Mesendoderm (in vitro differentiated cells): ENCODE measurements at places on chromosomes 3 and 15.
A peak's percentile ranks its signal among the peaks of the same experiment; 100 is the strongest.

DNA sequence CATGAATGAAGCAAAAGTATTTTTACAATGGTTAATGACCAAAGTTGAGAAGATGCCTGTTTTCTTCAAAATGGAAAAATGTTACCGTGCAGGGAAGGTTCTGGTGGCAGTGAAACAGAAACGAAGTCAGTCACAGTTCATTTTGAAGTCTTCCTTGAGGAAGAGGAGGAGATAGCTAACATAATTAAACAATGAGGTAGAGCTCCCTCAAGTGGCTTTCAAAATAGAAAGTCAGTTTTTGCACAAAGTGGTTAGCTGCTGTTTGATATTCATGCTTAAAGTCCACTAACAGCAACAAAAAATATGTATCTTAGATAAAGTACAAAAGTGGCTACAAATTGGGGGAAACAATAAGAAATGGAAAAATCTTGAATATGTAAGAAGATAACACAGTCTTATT is 87.3 kb downstream of the TFG start:
- DNase-seq = peak; percentile 37

DNA sequence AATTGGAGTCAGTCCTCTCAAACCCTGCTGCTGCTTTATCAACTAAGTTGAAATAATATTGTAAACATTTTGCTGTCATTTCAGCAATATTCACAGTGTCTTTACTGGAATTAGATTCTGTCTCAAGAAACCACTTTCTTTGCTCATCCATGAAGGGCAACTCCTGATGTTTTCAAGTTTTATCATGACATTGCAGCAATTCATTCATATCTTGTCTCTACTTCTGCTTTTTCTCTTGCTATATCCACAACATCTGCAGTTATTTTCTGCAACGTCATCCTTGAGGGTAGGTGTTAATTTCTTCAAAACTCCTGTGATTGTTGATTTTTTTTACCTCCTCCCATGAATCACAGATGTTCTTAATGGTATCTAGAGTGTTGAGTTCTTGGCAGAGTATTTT is 181.6 kb downstream of the EPHA6 start:
- DNase-seq = no peak

GRCh38 chr3:143132246-143132980 is 12.8 kb downstream of the CHST2 start:
- no peak for DNase-seq

- DNase-seq = no peak
Observed at GRCh38 chr3:61668317-61668864, 107.0 kb downstream of the PTPRG start.

DNA sequence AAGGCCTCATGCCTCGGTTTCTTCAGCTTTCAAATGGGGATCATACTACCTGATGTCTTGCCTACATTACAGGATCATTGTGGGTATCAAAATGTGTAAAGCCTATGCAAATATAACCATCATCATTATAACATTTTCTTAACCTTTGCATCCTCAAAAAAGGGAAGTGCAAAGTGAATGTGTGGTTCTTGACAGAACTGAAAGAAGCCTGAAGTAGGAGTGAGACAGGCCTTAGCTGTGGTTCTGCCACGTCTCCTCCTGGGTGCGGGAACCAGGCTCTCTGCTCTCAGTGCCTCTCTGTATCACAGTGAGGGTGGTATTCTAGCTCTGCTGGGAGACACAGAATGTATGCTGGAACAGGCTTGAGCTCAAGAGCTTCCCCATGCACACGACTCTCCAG is 316.9 kb upstream of the ICE2 start:
- no peak for DNase-seq

DNA sequence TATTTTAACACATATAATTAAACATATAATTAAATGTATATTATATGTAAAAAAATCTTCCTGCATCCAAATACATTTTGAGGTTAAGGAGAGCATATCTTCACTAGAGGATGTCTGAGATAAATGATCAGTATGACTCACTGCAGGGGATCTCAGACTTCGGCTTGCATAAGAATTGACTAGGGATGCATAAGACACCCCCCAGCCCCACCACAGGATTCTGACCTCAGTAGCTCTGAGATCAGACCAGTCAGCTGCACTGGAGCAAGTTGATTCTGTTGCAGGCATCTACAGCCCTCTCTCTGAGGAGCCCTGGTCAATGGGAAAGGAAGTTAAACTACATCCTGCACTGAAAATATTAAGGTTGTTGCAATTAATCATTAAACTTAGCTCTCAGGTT is 29.0 kb upstream of the TBC1D21 start:
- peak; percentile 61 for DNase-seq

DNA sequence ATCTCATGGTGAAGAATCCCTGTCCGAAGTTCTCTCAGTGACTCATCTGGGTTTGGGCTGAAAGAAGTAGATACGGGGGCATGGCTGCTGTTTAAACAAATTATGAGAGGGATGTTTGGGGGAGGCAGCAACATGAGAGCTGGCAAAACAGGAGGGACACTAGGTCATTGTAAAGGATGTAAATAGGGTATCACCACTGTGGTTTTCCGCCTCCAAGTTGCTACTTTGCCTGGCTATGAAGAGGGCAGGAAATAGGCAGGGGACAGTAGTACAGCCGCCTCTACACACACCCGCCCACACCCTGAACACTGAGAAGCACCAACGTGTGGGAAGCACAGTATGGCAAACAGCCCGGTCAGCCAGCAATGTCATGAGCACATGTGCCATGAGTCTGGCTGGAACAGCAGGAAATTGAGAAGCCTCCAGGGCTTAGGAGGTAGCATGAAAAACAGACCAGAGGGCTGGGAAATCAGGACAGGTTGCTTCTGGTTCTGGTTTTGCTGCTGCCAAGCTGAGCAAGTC is 17.1 kb downstream of the HEXA start:
- no peak for DNase-seq

DNA sequence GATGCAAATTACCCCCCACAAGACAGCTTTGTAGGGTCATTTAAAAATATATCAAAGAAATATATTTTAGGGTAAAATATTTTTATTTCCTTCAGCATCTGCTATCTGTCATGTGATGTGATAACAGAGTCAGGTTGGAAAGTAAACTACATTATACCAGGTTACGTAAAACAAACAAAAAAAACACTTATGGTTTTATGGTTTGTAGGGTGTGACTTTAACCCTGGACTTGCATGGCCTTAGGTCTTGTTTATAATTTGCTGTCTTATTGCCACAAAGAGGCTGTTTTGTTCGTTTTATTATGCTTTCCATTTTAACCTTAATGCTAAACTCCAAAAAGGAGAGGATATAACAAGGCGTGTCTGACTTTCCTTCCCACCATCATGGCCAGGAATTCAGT is 244.5 kb upstream of the MME start:
- no peak for DNase-seq

DNA sequence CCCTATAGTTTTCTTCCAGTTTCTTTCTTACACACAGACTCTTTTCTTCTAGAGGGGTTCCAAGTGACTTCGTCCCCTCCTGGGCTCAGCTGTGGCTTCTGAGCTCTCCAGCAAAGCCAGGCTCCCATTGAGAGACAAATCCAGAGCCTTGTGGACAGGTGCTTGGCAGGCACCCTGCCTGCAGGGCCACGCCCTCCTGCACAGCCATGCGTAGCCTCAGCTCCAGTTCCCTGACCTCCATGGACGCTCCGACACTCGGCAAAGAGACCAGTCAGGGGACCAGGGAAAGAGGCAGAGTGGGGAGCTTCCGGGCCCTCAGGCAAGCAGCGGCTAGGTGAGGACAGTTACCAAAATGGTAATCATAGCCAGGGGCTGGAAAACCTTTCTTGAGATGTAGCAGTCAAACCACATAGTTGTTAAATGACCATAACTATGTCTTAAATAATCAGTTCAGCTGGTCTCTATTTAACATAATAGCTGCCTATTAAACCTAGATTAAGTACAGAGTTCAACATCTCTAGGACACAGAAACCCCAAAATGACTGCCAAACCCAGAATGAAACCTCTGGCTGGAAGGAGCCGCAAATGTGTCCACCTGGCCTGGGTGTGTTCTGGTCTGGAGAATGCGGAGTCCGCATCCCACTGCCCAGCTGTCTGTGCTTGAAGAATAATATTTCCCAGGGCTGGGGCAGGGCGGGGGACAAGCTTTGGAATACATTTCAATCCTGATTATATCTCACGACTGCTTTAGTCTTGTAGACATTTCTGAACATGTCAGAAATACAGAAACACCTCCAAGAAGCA is 69.3 kb upstream of the RGMA start:
- DNase-seq = no peak

GRCh38 chr3:172561897-172562640 is 38.8 kb upstream of the TNFSF10 start:
- DNase-seq = no peak

DNA sequence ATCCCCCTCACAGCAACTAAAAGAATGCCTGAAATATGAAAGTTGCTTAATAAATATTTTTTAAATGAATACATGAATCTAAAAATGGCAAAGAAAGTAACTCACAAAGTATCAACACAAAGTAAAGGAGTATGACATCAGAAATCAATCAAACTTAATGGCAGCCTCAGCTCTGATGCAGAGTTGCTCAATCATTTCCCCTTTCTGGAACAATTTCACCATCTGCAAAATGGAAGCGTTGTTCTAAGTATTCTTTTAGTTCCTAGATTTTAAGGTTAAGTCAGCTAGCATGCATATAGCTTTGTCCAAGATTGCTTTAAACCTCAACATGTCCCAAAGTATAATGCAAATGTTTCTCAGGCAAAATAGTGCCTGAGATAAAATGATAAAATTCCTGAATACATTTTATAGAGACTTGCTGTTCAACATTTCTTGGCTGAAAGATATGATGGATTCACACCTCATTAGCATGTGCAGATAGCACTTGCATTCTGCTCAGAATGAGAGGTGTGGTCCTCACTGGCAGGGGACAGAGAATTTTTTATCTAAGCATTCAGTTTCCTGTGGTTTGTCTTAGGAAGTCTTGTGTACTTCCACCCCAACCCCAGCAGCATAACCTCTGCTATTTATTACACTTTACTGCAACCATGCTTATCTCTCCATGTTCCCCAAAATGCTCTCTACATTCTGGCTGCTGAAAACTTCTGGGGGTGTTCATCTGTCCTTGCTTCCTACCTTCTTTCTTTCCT is 429.3 kb downstream of the GRM7 start:
- peak; percentile 64 for DNase-seq

GRCh38 chr15:78604420-78604819 is 16.4 kb downstream of the CHRNA3 start:
- no peak for DNase-seq

DNA sequence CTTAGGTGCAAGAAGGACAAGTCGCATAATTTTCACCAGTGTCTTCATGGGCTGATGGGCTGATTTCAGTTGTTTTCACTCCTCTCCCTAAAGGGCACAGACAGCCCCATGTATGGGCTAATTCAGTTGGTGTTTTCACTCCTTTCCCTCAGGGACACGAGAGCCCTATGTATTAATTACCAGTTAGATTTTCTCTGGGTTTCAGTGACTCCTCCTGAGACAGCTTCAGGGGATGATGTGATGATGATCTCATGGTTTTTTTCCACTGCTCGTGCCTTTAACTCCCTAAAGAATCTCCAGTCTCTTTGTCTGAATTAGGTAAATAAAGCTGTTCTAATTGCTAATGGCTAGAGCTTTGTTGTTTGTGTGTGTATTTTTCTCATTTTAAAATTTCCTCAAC is 9.9 kb downstream of the RAMAC start:
- peak; percentile 38 for DNase-seq

GRCh38 chr3:182981038-182981380 is 671 bp upstream of the DCUN1D1 start:
- no peak for DNase-seq

- DNase-seq = no peak
Observed at GRCh38 chr15:71333839-71334238, 218.6 kb downstream of the THSD4 start.

DNA sequence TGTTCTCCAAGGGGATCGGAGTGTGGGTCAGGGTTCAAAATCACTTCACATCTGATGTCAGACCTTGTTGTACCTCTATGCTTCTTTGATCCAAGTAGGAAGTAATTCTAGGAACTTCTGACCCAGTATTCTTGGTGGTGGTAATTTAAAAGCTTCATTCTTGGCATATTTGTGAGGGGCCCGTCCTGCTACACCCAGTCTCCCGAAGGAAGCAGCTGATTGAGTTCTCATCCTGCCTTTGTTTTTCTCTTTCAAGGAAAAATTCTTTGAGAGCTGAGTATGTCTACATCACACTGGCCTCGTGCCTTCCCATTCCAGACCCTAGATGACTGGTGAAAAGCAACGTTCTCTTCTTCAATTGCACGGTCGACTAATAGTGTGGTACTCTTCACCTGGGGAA is 234.4 kb upstream of the TPRG1 start:
- DNase-seq = peak; percentile 86

GRCh38 chr3:169266351-169266750 is 397.2 kb downstream of the MECOM start:
- no peak for DNase-seq

- DNase-seq = peak; percentile 56
Observed at GRCh38 chr3:186915806-186916796, 14.2 kb upstream of the ST6GAL1 start.

- DNase-seq = no peak
Observed at GRCh38 chr3:43249405-43249804, 36.9 kb upstream of the SNRK start.
